ENCODE measurements at places on chromosomes 3 and 15. TPM values are rescaled to one million over a fixed set of nuclear protein-coding genes. Genes with fewer than 3 reads are reported as not detected.
A peak's percentile ranks its signal among the peaks of the same experiment; 100 is the strongest.

DNA sequence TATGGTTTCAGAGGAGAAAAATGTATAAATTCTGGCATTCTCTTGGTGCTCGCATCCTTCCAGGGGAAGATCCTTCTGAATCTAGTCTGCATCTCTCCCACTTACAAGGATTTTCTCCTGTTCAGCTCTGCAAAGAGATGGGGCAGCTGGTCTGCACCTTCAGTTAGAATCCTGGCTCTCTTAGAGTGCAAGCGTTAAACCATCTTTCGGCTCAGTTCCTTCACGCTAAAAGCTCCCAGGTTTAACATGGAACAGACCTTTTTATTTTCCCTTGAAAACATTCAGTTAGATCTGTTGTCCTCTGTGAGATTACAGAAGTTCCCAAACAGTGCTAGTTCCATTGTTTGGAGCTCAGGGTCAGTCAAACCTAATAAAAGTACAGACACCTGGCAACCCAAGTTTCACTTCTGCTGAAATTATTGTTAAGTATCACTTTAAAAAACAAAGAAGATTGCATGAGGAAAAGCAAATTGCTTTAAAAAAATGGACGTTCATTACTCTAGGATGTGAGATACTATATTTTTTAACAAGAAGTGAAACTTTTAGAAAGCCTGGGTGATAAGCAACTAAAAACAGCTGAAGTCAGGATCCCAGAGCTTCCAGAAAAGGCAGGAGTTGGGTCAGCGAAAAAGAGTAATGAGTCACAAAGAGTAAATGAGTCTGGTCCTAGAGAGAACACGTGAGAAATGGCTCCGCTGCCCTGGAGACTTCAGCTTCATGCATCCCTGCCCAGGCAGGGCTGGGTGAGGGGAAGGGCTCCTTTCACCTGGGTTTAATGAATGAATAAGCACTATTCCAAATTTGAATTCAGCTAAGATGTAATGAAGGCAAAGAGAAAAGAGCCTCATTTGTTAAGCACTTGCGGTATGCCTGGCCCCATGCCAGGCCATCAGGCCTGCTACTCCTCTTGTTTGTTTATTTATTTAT, 63.3 kb downstream of the ABTB1 start:
- DNase-seq, result no peak

DNA sequence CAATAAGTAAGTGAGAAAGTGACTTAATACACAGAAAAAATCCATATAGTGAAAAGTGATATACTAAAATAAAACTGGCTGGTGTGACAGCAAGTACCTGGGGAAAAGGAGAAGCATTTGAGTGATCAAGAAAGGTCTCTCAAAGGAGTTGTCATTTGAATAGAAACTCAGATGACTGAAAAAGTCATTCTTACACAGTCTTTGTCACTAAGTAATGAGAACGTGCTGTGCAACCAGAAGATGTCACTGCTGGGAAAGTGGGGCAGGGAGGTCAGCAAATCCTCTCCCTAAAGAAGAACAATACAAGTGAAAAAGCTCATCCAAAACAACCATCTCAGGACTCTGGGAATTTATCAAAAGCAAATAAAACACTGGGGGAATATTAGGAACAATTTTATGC, 317.5 kb upstream of the TRIM42 start:
- DNase-seq, result peak; percentile 1

DNA sequence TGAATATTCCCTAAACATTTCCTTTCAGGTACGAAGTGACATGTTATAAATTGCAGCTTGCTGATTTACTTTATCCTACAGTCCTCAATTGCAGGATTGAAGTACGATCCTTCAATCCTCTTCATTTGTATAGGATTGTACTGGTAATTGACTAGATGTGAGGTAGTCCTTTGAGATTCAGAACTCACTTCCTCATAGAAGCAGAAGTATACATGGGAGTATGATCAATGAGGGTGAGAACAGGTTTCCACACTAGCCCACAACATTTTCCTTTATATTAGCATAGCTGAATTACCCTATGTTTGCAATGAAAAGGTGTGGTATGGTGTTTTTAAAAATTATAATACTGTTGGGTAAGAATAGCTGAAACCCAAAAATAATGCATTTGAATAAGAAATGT, 160.0 kb upstream of the UMPS start:
- no peak for DNase-seq

DNA sequence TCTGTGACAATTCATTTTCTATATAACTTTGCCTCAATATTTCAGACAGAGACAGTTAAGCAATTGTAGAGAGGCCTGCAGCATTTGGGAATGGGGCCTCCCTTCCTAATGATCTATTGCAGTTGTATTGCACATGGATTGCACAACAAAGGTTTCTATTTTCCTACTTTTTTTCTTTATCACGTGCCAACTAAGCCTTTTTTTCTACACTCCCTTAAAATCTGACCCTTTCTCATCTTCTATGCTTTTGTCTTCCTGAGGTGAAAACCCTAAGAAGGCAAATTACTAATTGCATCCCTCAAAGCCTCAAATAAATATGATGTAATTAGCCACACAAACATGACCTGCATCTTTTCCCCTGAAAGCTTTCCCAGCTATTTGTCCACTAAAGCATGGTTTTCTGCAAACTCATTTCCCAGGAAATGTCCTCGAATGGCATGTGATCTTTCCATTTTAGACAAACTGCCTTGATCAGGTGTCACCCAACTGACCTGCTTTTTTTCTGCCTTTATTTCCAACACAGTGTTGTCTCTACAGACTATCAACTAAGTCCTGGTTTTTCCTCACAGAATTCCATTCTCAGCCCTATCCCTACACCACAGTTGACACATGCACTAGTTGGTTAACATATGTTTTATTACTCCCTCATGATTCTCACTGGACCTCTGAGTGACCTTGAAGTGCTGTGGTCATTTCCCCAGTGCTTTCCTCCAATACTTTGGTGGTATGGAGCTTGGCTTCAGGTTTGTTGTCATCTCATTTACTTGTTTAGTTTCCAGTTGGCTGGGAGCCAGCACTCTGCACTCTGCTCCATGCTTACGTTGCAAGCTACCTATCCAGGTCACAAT, 31.9 kb upstream of the TSC22D2 start:
- no peak for DNase-seq

DNA sequence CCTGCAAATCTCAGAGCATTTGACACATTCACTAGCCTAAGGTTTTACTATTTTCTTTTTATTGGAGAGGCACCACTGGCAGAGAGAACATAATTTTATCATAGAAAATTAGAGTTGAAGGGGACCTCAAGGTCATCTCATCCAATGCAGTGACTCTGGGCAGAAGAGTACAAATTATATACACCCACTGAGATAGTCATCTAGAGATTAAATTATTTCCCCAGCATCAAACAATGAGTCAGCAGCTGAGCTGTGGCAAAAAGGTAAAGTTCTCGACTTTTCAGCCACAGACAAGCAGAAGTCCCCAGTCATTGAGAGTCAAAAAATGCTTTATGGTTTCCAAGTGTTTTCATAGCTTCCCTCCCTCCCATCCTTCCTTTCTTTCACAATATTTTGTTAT, 39.3 kb upstream of the SEMA6D start:
- no peak for DNase-seq

GRCh38 chr3:181075098-181075497, 85.6 kb upstream of the DNAJC19 start:
- DNase-seq, result no peak

DNA sequence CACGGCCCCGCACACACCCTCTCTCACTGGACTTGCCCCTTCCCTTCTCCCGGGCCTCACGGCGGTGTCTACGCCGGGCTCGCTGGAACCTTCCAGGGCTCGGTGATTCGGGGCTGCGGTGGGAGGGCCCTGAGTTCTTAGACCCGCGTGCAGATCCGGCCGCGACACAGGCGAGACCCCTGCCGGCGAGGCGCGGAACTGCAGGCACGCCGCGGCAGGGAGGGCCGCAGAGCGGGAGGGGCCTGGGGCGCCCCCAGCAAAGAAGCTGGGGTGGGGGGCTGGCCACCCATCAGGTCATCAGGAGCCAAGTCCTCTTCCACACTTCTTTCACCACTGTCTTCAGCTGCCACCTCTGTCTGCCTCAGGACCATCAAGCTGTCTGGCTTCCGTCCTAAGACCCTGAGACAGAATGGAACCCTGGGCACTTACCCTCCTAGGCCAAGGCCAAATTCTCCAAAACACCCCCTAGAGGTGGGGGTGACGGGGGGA, 164.5 kb downstream of the XXYLT1 start:
- DNase-seq, result peak; percentile 63

- DNase-seq, result no peak
Observed at GRCh38 chr15:67918205-67918861, 78.5 kb upstream of the RNU6-1 start.

GRCh38 chr3:183331498-183331897, 78.4 kb downstream of the B3GNT5 start:
- no peak for DNase-seq

DNA sequence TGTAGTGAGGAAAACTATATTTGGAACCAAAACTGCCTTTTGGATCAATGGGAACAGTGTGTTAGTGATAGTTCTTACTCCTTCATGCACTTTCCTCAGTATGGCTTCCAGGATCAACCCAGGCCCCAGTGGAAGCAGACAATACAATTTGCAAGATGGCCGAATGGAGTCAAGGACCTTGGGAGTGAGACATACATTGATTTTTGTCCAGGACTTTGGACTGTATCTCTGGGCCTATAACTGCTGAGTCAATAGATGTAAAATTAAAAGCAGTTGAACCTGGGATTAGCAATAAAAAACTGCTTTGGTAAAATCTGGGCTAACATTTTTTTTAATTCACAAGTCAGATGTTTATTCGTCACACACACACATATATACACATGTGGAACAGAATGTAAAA, 1.8 kb downstream of the ARRDC4 start:
- DNase-seq, result no peak

GRCh38 chr3:118772547-118773011, 262.1 kb downstream of the IGSF11 start:
- no peak for DNase-seq

GRCh38 chr15:45377609-45378148, 665 bp downstream of the GATM start:
- DNase-seq, result no peak

GRCh38 chr3:115476472-115476871, 146.8 kb upstream of the GAP43 start:
- DNase-seq, result no peak

DNA sequence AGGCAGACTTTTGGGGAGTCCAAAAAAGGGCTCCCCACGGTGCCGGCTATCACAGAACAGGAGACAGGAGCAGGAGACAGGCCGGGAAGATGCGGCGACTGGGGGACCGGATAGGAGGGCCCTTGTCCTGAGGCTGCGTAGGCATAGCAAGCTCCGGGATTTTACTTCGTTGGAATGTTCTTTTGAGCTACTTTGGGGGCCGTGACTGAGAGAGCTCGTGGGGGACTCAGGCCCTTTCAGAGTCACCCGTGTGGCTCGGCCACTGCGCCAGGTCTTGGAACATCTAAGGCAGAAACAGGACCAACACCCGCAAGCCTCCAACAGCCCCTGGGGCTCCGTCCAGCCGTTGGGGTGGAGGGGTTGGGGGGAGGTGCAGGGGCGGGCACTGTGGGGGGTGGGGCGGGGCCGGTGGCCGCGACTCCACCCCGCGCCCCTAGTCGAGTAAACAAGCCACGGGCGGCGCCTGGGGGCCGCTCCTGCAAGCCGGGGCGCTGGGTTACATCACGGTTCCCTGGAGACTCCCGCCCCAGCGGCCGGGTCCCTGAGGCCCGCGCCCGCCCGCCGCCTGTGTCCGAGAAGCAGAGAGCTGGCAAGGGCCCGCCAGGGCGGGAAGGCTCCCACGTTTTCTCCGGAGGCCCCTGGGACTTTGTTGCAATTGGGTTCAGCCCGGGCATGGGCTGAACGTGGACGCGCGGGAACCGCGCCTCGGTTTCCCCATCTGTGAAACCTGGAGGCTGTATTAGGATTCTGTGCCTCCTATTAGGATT, 23.3 kb upstream of the C15orf39 start:
- DNase-seq, result no peak

DNA sequence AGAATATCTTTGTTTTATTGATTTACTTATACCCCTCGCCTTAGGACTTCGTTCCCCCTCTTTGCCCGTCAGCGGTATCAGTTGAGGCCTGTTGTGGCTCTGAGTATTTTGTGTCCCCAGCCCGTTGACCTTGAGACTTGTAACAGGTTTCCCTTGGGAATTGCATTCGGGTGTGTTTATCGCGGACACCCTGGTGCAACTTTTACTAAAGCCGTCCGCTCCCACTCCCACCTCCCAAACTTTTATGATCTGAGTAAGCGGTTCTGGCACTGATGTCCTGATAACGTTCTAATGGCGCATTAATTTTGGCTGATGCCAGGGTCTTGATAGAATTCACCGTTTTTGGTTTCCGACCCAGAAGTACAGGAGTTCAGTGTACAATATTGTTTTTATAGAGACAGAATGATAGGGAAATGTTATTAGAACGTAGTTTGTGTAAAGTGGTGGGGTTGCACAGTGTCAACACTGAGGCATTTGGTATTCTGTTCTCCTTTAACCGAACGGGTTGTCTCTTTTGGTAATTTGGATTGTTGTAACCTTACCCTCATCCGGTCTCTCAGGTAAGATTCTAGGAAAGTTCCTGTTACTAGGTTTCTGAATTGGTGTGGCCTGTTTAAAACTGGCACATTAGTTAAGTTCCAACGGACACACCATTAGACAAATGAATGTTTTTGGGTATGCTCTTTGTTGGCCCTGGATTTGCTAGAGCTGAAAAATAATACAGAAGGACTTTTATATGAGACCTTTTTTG, 47.8 kb downstream of the OIP5 start:
- peak; percentile 45 for DNase-seq

GRCh38 chr3:158111861-158112260, 2.0 kb downstream of the RSRC1 start:
- DNase-seq, result no peak

- DNase-seq, result no peak
Observed at GRCh38 chr3:190721330-190721729, 141.2 kb downstream of the GMNC start.

GRCh38 chr15:70557521-70558258, 205.7 kb downstream of the UACA start:
- DNase-seq, result no peak

GRCh38 chr15:50432230-50432629, 8.0 kb downstream of the USP8 start:
- DNase-seq, result no peak

- no peak for DNase-seq
Observed at GRCh38 chr3:170324962-170325361, 32.6 kb upstream of the SKIL start.

DNA sequence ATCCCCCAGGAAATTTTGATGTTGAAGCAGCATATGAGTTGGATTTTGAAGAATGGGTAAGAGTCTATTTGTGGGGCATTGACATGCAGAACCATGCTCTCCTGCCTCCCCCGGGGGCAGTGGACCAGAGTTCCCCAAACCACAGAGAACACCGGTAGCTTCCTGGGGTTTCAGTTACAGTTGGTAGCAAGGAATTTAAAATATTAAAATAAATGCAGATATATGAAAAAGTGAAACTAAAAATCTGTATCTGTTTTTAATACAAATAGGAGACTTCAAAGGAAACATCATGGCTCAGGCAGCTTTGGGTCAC, 37.4 kb downstream of the SLC9A9 start:
- no peak for DNase-seq

Gene CP
- not detected for total RNA-seq

Gene GOLGA6A
- total RNA-seq, result not detected

Gene GPR15
- not detected for total RNA-seq

Gene CFAP20DC
- total RNA-seq, result 0.38 TPM

Gene TGM5
- not detected for total RNA-seq

Gene PLA1A
- total RNA-seq, result not detected

Gene GHRL
- not detected for total RNA-seq

Gene GOLGA6B
- total RNA-seq, result not detected

Gene LRRC15
- total RNA-seq, result not detected

Gene TP63
- not detected for total RNA-seq

Gene VPS8
- total RNA-seq, result 11.7 TPM

Gene KBTBD13
- not detected for total RNA-seq

Gene DMXL2
- total RNA-seq, result 9.9 TPM
